Stimulated activated CD8-positive, alpha-beta memory T cell treated with anti-CD3 and anti-CD28 coated beads, Interleukin-2, amount 100 ng/mL, for 1 hour (primary cell): ENCODE measurements at places on chromosomes 12 and 14.

GRCh38 chr12:61563665-61564450 is 696.3 kb upstream of the USP15 start:
- no peak for DNase-seq

- DNase-seq = no peak
Observed at GRCh38 chr12:9135903-9136310, 20.2 kb upstream of the A2M start.

- no peak for DNase-seq
Observed at GRCh38 chr12:64087761-64088160, 134.3 kb downstream of the KICS2 start.

GRCh38 chr14:39175445-39176262 is 600 bp downstream of the PNN start:
- DNase-seq = peak; percentile 10
